ENCODE measurements at places on chromosomes 3 and 15.

- no peak for DNase-seq
Observed at GRCh38 chr3:71659864-71660591, 65.2 kb downstream of the EIF4E3 start.

DNA sequence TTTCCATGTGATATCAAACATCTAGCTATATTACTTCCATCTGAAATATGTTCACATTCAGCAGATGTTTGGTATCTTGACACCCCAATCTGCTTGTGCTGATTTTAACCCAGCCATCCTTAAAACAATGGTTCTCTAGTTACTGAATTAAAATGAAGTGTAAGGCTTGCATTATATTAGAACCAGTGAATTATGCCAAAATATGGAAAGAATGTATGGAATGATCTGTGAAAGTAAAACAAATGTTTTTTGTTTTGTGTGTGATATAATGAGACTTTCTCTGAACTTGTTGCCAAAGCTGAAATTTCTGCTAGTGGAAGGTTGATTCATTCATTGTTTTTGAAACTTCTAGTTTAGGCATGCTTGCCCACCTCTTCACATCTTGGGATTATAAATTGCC, 317.1 kb downstream of the MEX3B start:
- no peak for DNase-seq

DNA sequence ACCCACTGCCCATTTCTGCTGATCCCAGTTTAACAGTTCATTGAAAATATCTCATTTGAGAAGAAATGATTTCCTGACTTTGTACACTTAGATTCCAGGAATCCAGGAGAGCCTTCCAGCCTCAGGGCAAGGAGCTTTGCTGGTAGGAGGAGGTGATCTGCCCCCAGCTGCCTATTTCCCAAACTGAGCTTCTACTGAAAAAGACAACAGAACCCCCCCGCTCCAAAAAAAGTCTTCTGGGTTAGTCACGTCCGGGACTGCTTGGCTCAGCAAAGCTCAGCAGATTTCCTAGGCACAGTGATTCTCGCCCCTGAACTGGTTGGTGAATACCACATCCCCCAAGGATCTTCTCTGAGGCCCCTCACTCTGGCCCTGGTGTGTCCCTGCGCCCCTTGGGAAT, 13.1 kb downstream of the SLC6A6 start:
- no peak for DNase-seq

DNA sequence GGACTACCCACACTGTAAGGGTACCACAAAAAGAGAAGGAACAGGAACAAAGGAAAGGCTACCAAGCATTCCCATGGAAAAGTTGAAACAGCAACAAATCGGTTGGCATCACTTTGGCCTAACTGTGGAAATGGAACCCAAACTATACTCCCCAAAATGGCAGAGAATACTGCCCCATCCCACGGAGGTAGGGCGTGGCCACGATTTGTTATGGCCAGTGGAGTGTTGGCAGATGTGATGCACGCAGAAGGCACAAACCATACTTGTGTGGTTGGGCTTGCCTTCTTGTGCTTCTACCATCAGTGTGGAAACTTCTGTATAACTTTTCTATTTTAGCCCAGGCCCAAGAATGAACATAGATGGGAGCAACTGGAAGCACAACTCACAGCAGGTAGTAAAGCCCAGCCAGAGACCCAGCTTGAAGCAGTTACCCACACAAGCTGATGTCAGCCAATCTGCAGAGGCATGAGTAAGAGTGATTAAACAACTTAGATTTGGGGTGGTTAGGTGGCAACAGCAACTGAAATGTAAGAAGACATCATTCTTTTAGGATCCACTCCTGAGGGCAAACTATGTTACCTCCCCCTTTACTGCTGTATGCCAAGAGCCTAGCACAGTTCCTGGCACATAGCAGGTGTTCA, 64.1 kb downstream of the BTD start:
- DNase-seq: no peak

DNA sequence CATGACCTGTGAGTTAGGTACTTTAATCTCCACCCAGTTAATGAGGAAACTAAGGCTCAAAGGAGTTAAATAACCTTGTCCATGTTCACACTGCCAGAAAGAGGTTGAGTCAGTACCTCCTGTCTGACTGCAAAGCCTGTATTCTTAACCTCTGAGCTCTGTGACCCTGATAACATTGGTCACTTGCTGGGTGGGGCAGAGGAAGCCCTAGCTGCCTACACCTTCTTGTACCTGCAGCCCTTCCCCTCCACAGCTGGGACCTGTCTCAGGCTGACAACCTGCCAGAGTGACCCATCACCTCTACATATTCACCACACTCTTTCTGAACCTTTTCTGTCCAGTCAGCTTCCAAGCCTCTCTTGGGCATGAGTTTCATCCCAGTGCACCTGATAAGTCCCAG, 106.1 kb upstream of the HES1 start:
- no peak for DNase-seq

DNA sequence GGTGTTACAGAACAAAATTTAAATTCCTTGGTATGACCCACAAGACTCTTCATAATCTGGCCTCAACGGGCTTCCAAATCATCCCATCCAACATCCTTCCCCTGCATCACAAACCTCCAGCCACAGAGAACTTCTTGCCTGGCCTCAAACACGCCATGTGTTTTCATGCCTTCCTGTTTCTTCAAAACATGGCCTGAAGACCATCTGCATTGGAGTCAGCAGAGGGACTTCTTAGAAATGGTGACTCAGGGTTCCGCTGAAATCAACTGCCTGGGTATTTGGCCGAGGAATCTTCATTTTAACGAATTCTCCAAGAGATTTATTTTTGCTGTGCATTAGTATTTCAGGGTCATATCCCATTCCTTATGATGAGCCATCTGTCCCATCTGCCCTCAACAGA, 138.1 kb upstream of the RAP2B start:
- DNase-seq: no peak

DNA sequence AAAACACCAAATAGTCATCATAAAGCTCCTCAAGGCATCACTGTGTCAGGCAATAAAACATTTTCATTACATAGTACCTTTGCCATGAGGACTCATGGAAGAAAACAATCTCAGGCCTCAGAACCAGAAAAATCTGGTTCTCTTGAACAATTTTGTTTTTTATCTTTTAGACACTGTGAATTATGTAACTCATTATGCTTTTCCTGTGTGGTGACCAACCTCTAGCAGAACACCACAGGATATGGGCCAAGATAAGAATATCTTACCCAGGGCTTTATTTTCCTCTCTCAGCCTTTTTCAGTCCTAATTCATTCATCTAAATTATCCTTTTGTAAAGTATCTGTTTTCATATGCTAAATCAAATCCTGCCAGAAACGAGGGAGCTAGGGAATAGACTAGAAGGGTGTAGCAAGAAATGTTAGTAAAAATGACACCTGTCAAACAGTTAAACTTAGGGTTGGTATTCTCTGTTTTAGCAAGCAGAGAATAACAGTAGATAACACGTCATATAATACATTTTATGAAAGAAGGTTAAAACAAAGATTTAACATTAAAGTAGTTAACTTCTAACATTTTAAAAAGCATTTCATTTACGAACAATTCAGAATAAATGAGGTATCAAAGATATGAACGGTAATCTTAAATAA, 111.1 kb downstream of the FBXL22 start:
- no peak for DNase-seq

DNA sequence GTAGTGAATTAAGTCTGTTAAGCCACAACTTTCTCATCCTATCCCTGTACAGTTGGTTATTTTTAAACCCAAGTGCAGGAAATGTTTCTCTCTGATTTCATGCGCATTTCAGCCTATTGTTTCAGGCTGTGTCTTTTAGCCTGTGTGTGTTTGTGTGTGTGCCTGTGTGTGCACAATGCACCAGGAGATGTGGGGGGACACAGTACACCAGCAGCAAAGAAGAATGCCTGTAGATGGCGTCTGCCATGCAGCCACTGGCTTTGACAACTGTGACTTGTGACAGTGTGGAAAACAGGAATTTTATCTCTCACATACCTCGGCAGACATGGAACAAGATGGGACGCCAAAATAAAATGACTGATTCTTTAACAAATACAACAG, 43.6 kb upstream of the PLXNA1 start:
- no peak for DNase-seq

- no peak for DNase-seq
Observed at GRCh38 chr3:147574621-147575020, 165.5 kb downstream of the ZIC1 start.

DNA sequence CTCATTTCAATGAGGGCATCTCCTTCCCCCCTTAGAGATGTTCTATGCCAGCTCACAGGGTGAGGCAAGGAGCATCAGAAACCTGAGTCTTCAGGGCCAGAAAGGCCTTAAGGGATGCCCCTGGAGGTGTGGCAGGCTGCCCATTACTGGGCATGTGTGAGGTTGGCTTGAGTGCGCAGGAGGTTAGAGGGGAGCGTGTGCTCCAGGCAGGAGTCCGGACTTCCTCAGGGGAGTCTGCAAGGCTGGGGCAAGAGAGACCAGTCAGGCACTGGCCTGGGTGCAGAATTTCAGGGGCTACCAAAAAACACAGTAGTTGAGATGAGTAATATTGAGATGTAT, 1.9 kb downstream of the LOXL1 start:
- no peak for DNase-seq

DNA sequence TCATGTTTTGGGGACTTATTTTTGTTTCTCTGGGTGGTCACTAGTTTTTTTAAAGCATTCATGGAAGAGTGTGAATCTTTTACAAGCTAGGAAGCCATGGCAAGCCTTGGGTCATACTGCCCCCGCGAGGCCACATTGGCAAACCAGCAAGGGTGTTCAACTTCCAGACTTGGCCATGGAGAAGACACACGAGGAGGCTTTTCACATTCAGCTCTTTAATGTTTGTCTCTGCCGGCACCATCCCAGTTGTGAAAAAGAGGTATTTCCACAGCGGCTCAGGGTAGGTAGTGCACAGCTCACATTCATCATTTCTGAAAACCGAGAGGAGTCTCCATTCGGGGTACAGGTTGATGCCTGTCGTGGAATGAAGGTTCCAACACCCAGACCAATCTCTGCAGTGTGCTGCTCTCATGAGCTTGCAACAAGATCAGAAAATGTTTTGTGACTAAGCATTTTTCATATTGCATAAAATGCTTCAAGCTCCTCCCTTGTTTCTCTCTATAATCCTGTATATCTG, 7.7 kb downstream of the CCR5 start:
- peak; percentile 57 for DNase-seq

DNA sequence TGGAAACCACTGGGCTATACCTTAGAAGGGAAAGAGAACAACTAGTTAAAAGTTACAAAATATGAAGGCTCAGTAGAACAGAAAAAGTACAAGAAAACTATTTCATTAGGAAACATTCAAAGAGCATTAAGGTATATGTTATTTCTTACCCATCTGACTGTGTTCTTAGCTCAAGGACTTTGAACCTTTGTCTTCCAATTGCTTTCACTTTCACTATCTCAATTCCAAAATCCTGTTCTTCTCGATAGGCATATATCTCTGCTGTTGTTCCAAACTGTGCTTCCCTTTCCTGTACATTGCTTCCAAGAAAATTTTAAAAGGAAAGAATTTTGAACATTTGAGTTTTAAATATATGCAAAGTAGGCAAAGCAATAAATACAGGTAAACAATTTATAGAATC, 6.9 kb downstream of the CRBN start:
- no peak for DNase-seq

- DNase-seq: no peak
Observed at GRCh38 chr3:66722675-66723074, 221.9 kb upstream of the LRIG1 start.

- no peak for DNase-seq
Observed at GRCh38 chr3:195160257-195160898, 110.6 kb downstream of the XXYLT1 start.

DNA sequence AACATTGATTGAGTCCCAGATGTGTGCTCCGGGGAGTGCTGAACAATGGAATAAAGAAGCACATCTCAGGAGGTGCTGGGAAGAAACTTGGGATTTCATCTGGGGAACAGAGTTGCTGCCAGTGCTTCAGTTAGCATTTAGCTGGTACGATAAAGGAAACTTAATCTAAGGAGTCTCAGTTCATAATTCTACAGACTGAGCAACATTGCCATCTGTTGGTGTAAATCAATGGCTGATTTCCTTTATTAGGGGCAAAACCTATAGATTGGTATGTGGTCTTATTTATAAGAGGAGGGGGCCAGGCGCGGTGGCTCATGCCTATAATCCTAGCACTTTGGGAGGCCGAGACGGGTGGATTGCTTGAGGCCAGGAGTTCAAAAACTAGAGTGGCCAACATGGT, 8.9 kb downstream of the MKRN2OS start:
- DNase-seq: no peak

DNA sequence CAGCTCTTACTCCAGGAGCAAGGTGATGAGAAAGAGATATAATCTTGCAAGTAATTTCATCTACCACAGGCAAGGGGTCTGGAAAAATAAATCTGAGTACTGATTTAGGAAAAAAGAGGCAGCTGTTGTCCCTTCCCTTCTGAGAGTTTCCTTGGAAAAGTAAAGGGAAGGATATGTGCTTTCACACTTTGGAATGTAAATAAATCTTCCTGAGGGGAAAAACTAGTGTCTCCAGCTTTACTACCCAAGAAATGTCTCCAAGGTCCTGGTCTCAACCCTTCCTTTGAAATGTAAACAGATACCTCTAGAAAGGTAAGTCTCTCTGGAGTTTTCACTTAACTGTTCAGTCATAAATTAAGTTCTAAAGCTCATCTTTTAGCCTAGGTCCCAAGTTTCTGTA, 102.6 kb downstream of the DPH6 start:
- DNase-seq: no peak

GRCh38 chr3:159766563-159767185, 222.0 kb upstream of the IL12A start:
- no peak for DNase-seq

DNA sequence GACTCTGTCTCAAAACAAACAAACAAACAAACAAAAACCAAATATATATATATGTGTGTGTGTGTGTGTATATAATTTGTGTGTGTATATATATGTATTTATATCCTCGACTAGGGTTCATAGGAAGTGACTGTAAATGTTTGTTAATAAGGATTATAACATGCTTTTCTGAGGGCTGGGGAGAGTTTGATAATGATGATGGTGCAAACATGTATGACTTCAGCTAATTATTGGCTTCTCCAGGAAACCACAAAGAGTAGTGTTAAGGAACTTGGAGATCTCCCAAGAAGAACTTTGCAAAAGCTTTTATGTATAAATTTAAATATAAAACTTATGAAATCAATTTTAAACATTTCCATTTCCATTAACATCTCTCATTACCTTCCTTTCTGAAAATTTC, 3.9 kb upstream of the OPA1 start:
- no peak for DNase-seq

DNA sequence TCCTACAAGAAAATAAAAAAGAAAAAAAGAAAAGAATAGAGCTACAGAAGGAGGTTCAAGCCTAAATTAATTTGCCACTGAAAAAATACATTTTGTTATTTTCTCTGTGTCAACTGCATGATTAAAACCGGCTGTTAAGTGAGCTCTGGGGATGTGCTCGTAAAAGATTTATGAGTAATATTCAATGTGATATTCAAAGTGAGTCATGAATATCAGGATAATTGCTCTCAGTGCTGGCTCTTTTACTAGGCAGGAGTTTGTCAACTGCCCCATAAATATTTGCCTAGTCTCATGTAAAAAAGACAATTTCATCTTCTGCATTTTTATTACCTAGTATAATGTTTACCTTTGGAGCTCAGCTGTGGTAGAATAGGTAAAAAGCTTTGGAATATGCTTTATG, 78.9 kb downstream of the CDIN1 start:
- DNase-seq: no peak

All from activated CD4-positive, alpha-beta T cell treated with anti-CD3 and anti-CD28 coated beads, Interleukin-2, amount 50 U/mL, for 4 hours (primary cell).